ENCODE measurements at places on chromosomes 7 and 10.
A peak's percentile ranks its signal among the peaks of the same experiment; 100 is the strongest.

- no peak for DNase-seq
Measured at GRCh38 chr7:71363223-71363622, 231.3 kb downstream of the GALNT17 start.

GRCh38 chr10:73506491-73506890 is 10.7 kb upstream of the PPP3CB start:
- DNase-seq: no peak

GRCh38 chr10:122307669-122308416 is 36.7 kb downstream of the BTBD16 start:
- no peak for DNase-seq

DNA sequence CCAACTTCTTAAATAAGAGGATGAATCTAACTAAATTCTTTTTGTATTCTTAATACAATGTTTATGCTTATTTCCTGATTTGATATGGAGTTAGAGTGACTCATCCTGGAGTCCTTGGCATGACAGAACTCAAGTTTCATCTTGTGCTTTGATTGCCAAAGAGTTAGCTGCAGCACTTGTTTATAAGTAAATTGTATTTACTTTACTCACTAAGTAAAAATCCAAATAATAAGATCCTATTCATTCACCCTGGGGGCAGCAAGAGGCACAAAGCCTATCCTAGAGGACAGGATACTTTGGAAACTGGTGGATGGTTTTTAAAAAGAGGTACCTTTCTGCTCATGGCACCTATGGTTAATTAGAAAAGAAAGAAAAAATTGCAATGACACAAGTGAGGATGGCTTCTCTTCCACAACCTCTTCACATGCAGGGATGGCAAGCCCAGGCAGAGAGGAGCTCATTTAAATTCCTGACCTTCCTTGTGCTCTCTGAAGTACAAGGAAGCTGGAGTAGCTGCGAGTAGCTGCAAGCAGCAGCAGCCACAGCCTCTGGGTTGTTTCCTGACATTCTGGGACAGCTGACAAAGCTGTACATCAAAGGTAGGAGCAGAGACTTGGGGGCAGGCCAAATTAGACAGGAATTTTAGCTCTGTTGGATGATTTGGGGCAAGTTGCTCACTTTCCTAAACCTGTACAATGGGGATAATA is 28.5 kb upstream of the CROT start:
- no peak for DNase-seq

- no peak for DNase-seq
Measured at GRCh38 chr10:106535304-106535953, 629.1 kb downstream of the SORCS1 start.

GRCh38 chr7:100801833-100802568 is 25.3 kb downstream of the EPHB4 start:
- DNase-seq: no peak

DNA sequence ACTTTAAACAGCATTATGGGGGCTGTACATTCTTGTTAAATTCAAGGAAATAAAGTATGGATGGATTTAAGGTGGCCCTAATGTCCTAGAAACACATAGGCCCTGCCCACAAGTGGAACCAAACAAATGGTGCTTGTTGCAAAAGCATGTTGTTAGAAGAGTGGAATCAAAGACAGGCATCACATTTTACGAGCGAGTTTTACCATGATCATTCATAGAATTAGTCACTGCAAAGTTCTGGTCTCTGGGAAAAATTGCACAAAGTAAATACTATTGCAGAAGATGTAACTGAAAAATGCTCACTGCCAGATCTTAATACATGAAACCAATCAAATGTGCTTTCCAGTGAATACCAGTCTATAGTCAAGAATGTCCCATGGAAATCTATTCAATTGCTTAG is 677.1 kb downstream of the PARD3 start:
- no peak for DNase-seq

- DNase-seq: no peak
Measured at GRCh38 chr10:62819141-62819920, 3.2 kb upstream of the EGR2 start.

GRCh38 chr10:88865281-88865876 is 13.7 kb upstream of the ANKRD22 start:
- DNase-seq: no peak

DNA sequence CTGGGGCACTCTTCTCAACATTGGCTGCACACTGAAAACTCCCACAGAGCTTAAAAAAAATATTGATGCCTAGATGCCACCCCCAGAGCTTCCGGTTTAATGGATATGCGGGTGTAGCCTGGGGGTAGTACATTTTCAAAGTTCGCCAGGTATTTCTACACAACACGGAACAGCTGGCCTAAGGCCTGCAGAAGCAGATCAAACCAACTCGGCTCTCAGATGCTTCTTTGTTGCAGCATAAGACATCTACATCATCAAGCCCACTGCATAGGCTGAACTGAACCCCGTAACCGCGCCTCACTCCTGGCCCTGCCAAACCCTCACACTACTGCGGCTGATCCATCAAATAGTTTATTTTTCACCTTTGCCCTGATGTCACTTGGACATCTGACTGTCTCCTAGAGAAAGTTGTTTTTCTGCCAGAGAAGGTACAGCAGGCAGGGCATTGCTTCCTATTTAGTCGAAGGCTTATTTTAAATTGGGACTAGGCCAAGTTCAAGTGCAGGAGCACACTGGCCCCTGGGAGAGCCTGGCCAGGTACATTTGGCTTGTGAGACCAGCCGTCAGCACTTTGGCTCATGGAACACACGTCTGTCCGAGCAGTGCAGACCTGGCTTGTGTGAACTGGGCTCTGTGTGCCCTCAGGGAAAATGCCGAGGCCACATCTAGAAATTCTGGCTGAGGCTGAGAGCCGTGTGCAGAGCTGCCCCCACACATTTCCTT is 113.3 kb downstream of the TACC2 start:
- DNase-seq: no peak

- no peak for DNase-seq
Measured at GRCh38 chr10:16966991-16967865, 150.0 kb upstream of the RSU1 start.

- peak; percentile 44 for DNase-seq
Measured at GRCh38 chr7:158811461-158811860, 17.8 kb downstream of the ESYT2 start.

- no peak for DNase-seq
Measured at GRCh38 chr7:35694161-35694783, 663 bp downstream of the HERPUD2 start.

DNA sequence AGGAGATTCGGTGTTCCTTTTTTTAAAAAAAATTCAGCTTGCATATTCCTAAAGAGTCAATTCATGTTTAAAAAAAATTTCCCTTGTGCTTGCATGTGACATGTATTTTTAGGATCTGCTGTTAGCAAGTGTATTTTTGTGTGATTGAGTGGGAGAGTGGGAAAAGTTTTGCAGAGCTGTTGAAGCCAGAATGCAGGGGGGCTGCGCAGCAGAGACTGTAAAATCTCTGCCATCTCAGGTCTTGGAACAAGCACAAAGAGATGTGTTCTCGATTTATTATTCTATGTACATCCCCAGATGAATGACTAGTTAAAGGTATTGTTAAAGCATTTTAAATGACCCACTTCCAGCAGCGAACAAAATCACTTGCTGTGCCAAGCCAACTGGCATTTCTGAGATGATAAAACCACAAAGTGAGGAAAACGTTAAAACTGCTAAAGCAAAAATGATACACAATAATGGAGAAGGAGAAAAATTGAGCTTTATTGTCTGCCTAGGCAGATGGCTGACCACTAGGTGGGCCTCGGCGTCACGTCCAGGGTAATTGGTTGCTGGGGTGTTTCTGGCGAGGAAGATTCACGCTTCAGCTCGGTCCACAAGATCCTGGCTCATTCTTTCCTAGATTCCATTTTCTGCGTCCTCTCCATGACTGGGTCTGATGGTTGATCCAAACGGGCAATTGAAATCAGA is 67.0 kb upstream of the ATRNL1 start:
- DNase-seq: no peak

DNA sequence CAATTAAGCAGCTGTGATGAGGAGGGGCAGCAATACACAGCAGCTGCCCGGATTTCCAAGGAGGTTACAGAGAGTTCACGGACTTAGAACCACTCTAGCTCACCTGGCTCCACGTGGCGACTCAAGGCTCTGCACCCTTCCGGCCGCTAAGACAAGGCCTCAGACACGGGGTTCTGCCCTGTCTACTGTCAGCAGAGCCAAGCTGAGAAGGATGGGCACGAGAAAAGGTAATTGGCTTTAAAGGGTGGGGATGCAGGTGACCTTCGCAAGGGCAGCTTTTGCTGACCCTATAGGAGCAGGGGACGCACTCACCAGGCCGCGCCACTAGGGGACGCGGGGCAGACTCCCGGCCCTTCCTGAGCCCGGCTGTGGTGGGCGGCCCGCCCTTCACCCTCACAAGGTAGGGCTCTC is 152.4 kb downstream of the KIF20B start:
- no peak for DNase-seq

GRCh38 chr10:133003188-133003587 is 60.8 kb upstream of the CFAP46 start:
- DNase-seq: no peak

DNA sequence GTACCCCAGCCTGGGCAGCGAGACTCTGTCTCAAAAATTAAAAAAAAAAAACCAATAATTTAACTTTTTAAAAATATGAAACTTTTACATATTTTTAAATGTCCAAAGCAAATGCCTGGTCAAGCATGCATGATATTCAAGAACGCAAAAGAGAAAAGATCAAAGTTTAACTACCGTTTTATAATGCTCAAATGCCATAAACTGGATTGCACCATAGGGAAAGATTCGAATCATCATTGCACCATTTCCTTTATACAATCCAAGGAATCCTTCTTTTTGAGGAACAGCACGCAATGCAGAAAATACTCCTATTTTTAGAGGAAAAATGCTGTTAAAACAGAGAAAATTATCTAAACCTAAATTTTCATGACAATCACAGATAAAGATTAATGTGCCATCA is 20.9 kb downstream of the SLC25A16 start:
- DNase-seq: no peak

DNA sequence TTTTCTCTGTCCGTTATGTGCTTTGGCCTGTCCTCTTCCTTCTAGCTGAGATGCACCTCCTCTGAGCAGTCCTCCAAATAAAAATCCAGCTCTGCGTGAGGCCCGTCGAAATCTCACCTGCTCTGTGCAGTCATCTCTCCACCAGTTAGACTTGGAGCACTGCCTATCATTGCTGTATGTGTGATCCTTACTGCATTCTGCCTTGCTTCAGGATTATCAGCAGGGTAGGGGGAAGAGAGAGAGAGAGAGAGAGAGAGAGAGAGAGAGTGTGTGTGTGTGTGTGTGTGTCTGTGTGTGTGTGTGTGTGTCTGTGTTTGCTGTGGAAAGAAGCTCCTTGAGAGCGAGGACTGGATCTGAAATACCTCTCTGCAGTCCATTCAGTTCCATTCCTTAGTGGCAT is 129.4 kb downstream of the CCNY start:
- DNase-seq: no peak

- DNase-seq: no peak
Measured at GRCh38 chr10:62619413-62619738, 185.1 kb upstream of the ADO start.

GRCh38 chr7:10780400-10780747 is 193.3 kb upstream of the PHF14 start:
- no peak for DNase-seq

- no peak for DNase-seq
Measured at GRCh38 chr7:7178081-7178480, 4.3 kb upstream of the C1GALT1 start.

DNA sequence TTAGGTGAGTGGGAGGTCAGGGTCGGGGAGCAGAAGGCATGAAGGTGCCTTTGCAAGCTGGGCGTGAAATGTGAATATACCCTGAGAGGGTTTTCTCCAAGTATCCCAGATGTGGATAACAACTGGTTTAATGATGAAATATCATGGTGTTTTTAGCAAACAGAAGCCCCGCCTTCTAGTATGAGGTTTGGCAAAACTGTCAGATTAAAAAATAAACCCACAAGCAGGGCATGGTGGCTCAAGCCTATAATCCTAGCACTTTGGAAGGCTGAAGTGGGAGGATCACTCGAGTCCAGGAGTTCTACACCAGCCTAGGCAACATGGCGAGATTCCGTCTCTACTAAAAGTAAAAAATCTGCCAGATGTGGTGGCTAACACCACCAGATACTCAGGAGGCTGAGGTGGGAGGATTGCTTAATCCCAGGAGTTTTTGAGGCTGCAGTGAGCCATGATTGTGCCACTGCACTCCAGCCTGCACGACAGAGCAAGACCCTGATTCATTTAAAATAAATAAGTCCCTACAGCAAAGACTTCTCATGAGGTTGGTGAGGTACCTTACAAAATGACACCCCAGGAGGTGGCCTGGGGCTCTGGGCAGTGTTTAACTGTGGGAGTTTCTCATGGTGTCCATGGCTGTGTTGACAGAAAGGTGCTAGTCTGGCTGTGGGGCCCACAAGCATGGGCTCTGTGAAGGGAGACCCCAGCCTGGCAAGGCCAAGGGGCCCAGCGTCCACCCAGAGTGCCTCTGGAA is 6.7 kb upstream of the PWWP2B start:
- no peak for DNase-seq

- DNase-seq: no peak
Measured at GRCh38 chr7:128045766-128046165, 14.5 kb upstream of the LRRC4 start.

GRCh38 chr10:74282151-74282847 is 131.3 kb downstream of the ADK start:
- DNase-seq: no peak

- DNase-seq: no peak
Measured at GRCh38 chr7:108089381-108089780, 40.8 kb downstream of the LAMB4 start.

- no peak for DNase-seq
Measured at GRCh38 chr10:44849936-44850335, 61.2 kb upstream of the TMEM72 start.

DNA sequence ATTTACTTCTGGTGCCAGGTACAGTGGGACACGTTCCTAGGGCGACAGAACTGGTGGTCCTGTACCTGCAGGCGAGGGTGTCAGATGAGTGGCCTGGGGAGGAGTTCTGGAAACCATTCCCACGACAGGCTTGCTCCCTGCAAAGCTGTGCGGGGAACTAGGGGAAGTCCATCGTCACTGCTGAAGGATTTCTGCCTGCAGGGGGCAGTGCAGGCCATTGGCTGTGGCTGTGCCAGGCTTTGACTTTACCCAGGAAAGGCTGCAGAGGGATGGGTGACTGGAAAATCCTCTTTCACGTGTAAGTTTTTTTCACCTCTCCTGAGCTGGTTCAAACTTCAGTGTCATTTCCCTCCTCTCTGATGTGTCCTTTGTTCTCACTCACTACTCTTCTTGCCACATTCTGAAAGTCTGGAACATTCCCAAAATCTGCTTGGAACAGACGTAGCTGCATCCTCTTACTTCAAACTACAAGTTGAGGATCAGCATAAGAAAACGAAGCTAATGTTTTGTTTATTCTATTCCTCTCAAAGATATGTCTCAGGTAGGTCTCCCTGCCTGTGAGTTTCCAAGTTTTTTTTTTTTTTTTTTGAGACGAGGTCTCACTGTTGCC is 126.5 kb downstream of the SH2D4B start:
- DNase-seq: peak; percentile 39

Data from CD4-positive, alpha-beta T cell treated with Interleukin-15 for 1 hour (primary cell).